ENCODE measurements at places on chromosomes 2 and 18.

GRCh38 chr2:73700661-73701447 lies 36.3 kb downstream of the TPRKB start:
- DNase-seq, result no peak

- no peak for DNase-seq
Observed at GRCh38 chr2:101752716-101753616, 55.5 kb downstream of the MAP4K4 start.

- DNase-seq, result no peak
Observed at GRCh38 chr2:241304039-241304670, 11.3 kb downstream of the HDLBP start.

- DNase-seq, result no peak
Observed at GRCh38 chr2:222707689-222708273, 36.3 kb downstream of the MOGAT1 start.

GRCh38 chr18:69872661-69873060 lies 75.0 kb downstream of the CD226 start:
- DNase-seq, result no peak
